ENCODE measurements at places on chromosomes 6 and 20.

DNA sequence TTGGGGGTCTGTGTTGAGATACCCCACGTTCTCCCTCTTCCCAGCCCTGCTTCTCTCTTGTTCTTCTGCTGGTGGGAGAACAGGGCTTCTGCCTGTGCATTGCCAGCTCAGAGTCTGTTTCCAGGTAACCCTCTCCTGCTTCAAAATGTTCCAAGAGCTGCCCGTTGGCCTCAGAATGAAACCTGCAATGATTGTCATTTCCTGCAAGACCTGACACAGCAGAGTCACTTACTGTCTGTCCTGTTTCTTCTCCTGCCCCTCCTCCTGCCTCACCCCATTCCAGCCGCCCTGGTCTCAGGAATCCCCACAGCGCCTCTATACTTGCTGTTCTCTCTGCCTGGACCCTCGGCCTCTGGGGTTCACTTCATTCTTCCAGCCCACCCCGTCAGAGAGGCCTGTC lies 81.4 kb upstream of the ARID1B start:
- no peaks in the 10 kb centered on the region for H3K36me3 ChIP-seq
- no peaks in the 10 kb centered on the region for H3K27me3 ChIP-seq
- H3K4me3 ChIP-seq = no peak overlapping the region
- DNase-seq = no peak
- no peak overlapping the region for H3K27ac ChIP-seq

DNA sequence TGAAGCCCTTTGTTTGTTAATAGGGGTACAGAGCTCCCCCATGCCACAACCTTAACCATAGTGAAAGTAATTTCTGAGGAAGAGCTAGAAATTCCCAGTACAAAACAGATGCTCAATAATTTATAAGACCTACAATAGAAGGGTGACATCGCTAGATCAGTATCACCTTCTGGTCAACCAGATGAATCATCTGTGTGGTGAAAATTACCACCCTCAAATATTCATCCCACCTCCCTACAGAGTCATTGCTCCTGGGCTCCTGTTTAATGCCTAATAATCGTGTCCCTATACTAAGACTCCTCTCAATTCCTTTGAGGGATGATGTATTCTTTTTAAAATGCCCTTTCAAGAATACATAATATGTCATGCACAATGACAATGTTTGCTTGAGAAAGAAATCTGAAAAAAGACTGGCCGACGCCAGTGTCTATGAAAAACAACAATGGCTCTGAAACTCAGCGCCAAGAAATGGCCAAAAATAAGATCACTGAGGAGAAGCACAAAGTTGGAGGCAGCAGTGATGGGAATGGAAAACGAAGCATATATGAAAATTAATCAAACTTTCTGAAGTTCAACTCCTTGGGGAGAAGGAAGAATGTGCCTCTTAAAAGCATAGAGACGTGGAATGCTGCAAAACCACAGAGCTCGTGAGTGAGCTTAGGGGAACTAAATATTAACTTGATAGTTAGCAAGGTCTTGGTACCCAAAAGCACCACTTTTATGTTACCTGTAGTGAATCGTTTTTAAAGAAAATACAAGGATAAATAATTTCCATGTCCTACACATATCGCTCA lies 11.0 kb upstream of the ADGRF5 start:
- H3K36me3 ChIP-seq = no peaks in the 10 kb centered on the region
- no peak for DNase-seq
- no peaks in the 10 kb centered on the region for H3K27me3 ChIP-seq
- H3K4me1 ChIP-seq = no peaks in the 10 kb centered on the region
- no peak overlapping the region for H3K4me3 ChIP-seq

DNA sequence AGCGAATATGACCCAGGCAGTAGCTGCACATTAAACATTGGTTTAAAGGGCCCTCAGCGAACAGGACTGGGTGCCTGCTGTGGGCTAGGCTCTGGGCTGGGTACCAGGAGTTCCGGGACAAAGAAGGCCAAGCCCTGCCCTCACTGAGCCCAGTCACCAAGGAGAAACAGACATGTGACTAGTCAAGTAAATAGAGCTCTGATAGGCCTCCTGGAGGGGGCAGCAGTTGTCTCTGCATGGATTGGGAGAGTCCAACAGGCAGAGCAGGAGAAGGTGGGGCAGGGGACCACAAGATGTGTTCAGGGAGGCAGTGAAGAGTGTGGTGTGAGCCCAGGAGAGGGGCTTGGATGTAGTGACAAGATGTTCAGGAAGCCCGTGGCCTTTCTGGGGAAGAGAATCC lies 3.1 kb downstream of the HM13 start:
- no peak overlapping the region for H3K27ac ChIP-seq
- DNase-seq = peak; percentile 63
- peaks cover 61% of the 10 kb centered on the region for H3K4me1 ChIP-seq
- no peaks in the 10 kb centered on the region for H3K36me3 ChIP-seq
- no peaks in the 10 kb centered on the region for H3K27me3 ChIP-seq

DNA sequence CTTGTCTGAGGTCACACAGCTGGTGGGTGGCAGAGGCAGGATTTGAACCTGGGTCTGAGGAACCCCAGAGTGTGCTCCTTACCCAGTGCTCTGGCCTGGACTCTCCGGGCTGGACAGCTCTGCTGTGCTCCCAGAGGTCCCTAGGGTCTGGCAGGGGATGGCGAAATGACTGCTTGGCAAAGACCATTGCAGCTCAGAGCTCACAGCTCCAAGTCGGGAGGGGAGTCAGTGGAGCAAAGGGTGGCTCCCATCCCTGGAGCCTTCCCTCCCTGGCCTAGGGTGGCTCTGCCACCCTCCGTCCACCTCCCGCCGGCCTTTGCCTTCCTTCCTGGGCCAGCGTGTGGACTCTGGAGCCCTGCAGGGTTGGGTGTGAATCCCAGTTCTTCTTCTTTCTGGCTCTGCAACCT lies 17.5 kb downstream of the CEBPB start:
- DNase-seq = no peak
- H3K4me3 ChIP-seq = no peak overlapping the region
- H3K27me3 ChIP-seq = no peaks in the 10 kb centered on the region
- no peaks in the 10 kb centered on the region for H3K36me3 ChIP-seq
- H3K27ac ChIP-seq = no peak overlapping the region

DNA sequence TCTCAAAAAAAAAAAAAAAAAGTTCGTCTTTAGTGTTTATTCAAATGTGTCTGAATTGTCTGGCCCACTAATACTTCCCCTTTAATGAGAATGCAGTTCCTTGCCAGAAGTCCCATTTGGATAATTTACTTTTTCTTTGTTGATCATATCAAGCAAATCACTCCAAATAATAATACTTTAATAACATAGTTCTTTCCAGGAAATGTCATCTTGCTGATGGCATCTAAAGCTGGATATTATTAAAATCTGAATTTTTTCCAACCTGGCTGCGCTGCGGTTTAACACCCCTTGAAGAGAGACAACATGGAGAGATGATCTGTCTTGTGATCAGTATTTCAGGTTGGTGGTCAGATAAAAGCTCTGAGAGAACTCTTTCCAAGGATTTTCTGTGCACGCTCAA lies 111.2 kb upstream of the CNKSR3 start:
- H3K27me3 ChIP-seq = no peaks in the 10 kb centered on the region
- no peaks in the 10 kb centered on the region for H3K36me3 ChIP-seq
- no peak overlapping the region for H3K27ac ChIP-seq
- DNase-seq = no peak
- no peaks in the 10 kb centered on the region for H3K4me1 ChIP-seq

DNA sequence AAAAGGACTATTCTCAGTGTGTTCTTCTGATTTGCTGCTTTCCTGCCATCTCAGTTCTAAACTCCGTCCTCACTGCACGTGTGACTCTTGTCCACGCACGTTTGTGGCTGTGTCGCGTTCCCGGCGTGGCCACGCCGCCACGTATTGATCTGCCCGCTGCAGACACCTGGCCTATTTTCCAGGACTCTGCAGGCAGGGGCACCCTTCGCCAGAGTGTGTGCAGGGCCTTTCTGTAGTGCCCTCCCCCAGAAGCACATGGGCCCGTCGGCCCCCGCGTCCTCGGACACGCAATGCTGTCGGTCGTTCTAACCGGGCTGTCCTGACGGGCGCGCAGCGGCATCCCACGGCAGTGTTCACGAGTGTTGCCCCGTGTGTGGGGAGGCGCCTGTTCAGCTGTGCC lies 87.6 kb downstream of the YTHDF1 start:
- no peaks in the 10 kb centered on the region for H3K36me3 ChIP-seq
- no peaks in the 10 kb centered on the region for H3K4me1 ChIP-seq
- no peak overlapping the region for H3K27ac ChIP-seq
- H3K27me3 ChIP-seq = peaks cover 87% of the 10 kb centered on the region
- H3K4me3 ChIP-seq = no peak overlapping the region

Measured in tibial artery (tissue), 4 donors.